ENCODE measurements at places on chromosomes 12 and 14. TPM values are rescaled to one million over a fixed set of nuclear protein-coding genes. Genes with fewer than 3 reads are reported as not detected.
A peak's percentile ranks its signal among the peaks of the same experiment; 100 is the strongest.

Gene MSI1
- not detected for total RNA-seq

- DNase-seq = no peak
These were observed 44.4 kb downstream of the DYRK2 start for GRCh38 chr12:67692966-67693365.

DNA sequence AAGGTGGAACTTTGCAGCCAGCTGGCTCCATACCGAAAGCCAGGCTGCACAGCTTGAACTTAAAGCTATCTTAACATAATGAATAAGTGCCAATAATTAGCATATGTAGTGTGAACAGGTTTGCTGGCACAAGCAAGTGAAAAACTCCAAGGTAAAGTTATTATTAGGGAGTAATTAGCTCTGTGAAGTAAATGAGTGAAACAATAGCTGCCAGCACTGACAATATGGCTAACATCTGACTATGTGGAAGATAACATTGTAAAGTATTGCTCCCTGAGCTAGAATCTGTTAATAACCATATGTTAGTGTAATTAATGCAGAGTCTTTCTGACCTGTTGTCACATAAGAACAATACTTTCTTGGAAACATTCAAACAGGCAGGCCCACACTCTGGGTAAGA lies 246.4 kb downstream of the SOX5 start:
- DNase-seq = no peak

GRCh38 chr14:92435154-92435553 lies 78.4 kb upstream of the RIN3 start:
- no peak for DNase-seq

DNA sequence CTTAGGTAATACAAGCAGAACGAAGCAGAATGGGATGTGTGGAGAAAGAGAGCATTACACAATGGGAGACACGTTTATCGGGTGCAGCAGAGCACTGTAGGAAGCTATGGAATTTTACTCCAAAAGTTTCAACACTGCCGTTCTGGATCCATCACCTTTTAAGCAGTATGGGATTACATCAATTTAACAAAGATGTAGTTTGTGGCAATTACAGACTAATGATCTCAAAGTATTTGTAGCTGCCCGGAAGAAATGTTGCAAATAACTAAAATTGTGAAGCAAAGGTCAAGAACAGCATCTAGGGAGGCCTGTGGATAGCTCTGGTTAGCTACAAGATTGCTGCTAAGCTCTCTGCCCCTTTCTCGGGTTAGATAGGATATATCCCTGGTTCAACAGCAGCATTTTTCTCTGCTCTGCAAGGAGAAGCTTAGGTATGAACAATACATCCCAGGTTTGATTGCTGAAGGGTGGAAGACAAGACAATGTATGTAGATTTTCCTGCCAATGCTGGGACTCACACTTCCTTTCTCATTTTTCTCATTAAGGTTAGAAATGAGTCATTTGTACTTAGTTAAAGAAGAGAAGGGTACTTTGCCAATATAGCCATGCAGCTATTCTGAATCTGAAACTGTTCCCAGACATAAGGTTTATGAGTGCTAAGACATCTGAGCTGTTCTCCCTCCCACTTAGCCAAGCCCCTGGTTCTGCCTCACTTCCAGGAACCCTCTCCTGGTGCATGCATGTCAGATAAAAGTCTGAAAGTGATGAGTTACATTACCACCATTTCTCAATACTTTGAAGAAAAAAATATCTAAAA lies 75.0 kb upstream of the HIF1A start:
- no peak for DNase-seq

DNA sequence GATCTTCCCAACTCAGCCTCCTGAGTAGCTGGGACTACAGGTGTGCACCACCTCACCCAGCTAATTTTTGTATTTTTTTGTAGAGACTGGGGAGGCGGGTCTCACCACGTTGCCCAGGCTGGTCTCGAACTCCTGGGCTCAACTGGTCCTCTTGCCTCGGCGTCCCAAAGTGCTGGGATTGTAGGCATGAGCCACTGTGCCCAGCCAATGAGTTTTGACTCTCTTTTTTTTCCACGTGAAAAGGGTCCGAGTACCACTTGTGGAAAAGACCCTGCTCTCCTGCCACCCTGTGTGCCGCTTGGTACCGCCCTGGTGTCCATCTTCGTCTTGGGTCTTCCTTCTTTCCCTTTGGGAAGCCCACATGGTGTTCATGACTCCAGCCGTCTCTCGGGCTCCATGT lies 17.6 kb downstream of the TEDC1 start:
- no peak for DNase-seq

DNA sequence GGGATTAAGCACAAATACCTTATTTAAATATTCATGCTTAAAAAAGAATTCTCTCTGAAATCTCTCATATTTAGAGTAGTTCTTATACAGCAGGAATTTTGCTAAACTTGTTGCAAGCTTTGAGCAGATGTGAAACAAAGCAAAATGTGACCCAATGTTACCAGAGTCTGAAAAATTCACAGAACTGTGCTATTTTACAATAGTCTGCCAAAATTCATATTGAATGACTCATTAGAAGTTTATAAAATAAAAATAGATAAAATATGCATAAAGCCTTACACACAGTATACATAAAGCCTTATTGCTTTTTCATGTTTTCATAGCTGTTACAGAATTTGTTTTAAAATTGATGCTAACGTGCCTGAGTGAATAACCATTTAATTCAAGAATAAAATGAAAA lies 17.8 kb upstream of the RHOJ start:
- DNase-seq = peak; percentile 75

DNA sequence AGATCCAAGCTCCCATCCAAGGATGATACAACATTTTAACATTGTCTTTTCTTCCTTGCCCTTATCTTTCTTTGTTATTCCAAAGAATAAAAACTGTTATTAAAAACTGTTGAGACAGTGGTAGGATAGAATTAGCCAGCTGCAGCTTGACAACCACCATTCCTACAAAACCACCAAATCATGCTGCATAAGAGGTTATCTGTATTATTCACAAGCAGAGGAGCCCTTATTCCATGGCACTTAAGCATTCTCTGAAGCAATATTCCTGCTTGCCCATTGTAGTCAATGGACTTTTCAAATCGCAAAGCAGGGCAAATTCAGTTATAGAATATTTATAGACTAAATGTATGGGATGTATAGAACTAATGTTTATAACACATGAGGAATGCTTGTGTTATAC lies 3.4 kb downstream of the ABCD2 start:
- no peak for DNase-seq

Gene AICDA
- total RNA-seq = not detected

Gene NID2
- 9.7 TPM for total RNA-seq

DNA sequence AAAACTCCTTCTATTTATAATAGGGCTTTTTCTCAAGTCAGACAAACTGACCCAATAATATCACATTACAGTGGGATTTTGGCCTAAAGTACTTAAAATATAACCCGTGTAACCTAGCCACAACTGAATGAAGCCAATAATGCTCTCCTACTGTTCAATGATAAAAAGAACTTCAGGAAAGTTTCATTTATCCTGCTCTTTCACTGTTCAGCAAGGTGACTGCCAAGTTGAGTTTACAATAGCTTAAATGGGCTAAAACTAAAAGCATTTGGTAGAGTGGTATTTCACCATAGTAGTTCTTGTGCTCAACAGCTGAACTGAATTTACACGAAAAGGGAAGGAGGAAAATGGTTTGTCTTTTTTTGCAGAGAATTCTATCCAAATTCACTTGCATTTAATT lies 49.8 kb downstream of the CNTN1 start:
- DNase-seq = no peak

- DNase-seq = no peak
These were observed 558.2 kb downstream of the FLRT2 start for GRCh38 chr14:86088156-86088555.

Gene PLXNC1
- under 0.01 TPM for total RNA-seq

DNA sequence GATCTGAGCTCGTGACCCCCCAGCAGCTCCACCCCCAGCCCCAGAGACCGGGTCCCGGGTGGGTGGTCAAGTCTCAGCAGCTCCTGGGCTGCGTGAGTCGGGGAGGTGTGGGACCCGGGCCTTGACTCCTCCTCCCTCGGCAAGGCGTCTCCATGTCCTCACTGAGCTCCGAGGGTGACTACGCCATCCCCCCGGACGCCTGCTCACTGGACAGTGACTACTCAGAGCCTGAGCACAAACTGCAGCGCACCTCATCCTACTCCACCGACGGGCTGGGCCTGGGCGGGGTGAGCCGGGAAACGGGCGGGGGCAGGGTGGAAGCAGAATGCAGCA lies 28.1 kb downstream of the PIGH start:
- DNase-seq = no peak

- no peak for DNase-seq
These were observed 188.2 kb downstream of the PLCZ1 start for GRCh38 chr12:18549598-18549997.

Gene KRT77
- not detected for total RNA-seq

DNA sequence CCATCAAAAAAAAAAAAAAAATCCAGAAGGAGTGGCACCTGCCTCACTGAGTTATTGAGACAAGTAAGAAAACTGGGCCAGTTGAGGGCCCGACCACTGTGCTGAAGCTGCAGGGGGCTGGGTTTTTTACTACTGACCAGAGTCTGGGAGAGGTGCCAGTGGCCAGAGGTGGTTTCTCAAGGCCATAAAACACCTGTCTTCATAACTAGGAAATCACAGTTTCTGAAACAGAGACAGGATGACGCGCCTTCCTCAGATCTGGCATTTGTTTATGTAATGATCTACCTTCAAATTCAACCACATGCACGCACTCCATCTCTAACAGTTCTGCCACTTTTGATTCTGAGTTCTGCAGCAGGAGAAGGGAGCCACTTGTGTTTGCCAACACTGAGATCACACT lies 12.7 kb downstream of the TSPAN11 start:
- DNase-seq = no peak

GRCh38 chr14:39472078-39472477 lies 39.8 kb upstream of the FBXO33 start:
- DNase-seq = no peak

Gene PRB2
- total RNA-seq = not detected

- DNase-seq = no peak
These were observed 267.7 kb upstream of the DIO3 start for GRCh38 chr14:101293605-101294004.

Gene SMIM41
- total RNA-seq = not detected

DNA sequence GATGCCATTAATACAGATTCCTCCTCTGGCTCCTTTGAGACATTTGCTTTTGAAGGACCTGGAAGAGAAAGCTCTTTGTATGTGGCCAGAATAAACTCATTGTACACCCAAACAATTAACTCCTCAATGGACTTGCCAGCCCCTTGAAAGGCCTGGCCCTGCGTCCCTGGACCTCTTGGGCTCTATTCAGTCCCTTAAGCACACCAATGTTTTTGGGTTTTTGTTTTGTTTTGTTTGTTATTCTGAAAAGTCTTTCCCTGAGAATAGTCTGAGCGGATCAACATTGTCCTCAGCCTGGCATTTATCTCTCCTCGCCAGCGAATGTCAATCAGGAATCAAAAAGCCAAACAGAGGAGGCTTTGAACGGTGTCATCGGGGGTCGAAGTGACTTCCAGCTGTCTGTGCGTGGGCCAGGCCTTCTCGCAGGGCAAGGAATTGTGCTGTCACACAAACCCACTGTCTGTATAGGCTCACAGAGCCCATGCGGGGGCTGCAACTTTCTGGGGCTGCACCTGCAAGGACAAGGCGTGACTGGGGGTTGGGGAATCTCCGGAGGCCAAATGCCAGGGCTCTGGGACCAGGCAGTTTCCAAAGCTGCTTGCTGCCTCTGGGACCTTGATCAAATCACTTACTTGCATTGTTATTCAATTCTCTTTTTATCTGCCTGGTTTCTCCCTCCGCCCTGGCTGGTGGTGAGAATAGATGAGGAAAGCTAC lies 108.3 kb downstream of the SMOC1 start:
- DNase-seq = no peak

Gene KCNA5
- not detected for total RNA-seq

DNA sequence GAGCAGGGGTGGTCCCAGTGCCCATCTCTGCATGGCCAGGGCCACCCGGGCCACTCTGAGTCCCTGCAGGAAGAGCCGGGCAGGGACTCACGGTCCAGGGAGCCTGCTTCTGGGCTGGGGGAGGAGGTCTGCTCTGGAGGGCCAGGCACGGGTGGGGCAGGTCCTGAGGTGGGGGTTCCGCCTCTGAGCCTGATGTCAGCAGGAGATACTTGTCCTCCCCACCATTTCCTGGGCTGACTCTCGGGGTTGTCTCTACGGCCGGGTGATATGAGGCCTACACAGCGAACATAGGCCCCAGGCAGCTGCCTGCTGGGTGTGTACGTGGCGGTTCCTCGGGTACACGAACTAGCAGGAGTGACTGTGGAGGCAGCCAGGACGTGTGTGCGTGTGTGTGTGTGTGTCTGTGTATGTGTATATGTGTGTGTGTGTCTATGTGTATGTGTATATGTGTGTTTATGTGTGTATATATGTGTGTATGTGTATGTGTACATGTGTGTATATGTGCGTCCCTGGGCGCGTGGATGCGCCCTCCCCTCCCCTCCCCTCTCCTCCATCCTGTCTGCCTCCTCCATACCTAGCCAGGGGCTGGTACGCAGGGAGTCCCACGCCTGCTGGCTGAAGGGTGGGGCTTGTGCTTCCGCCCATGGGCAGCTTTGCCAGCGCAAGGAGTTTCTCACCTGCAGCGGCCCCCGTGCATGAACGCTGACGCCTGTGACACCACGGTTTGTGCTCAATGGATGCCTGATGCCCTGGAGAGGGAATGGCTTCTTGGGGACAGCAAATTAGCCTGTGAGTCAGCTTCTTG lies 30.4 kb upstream of the TRAF3 start:
- DNase-seq = no peak

Gene OR10G3
- total RNA-seq = not detected

Gene TMEM132D
- total RNA-seq = not detected

DNA sequence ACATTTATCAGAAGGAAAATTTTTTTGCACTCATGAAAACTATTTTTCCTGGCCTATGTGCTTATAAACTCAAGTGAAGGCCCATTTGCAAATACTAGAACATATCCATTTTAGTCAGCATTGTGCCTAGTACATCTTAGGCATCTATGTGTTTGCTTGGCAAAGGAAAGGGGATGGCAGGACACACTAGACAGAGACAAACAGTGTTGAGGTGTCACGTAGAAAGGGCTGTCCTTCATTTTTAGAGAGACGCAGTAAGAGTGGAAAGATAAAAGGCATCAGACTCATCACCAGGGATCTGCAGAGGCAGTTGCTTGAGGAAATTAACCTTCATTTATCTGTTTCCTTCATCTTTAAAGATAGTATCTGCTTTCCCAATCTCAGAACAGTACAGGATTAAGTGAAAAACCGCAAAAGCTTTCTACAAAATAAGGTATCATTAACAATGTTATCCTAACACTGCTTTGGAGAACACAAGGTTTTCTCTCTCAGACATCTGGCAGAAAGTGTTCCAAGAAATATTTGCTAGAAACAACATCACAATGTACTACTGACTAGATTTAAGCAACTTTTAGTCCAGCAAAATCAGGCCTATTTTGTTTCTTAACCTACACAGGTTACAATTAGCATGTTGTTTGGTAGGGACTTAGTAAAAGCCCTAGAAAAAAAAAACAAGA lies 2.0 kb downstream of the YBX3 start:
- peak; percentile 46 for DNase-seq

Data from lung microvascular endothelial cell (primary cell).